Inflammatory macrophage treated with lipopolysaccharide for 1 hour (primary cell): ENCODE measurements at places on chromosomes 6 and 20.
A peak's percentile ranks its signal among the peaks of the same experiment; 100 is the strongest.

GRCh38 chr6:160348223-160349019 lies at the start of gene SLC22A3:
TSS of gene SLC22A3 (plus strand) at chr6:160348378. CDS start at chr6:160348420, 42 bp downstream.
- DNase-seq: no peak

- DNase-seq: no peak
Measured at GRCh38 chr6:77361018-77361417, 102.3 kb downstream of the HTR1B start.

GRCh38 chr20:56815796-56816195 lies 186.7 kb downstream of the TFAP2C start:
- no peak for DNase-seq

GRCh38 chr6:139625081-139625939 lies 250.9 kb upstream of the CITED2 start:
- no peak for DNase-seq

- no peak for DNase-seq
Measured at GRCh38 chr20:53734006-53734688, 140.5 kb upstream of the ZNF217 start.

- peak; percentile 85 for DNase-seq
Measured at GRCh38 chr6:108559097-108559883, 1.4 kb upstream of the FOXO3 start.

DNA sequence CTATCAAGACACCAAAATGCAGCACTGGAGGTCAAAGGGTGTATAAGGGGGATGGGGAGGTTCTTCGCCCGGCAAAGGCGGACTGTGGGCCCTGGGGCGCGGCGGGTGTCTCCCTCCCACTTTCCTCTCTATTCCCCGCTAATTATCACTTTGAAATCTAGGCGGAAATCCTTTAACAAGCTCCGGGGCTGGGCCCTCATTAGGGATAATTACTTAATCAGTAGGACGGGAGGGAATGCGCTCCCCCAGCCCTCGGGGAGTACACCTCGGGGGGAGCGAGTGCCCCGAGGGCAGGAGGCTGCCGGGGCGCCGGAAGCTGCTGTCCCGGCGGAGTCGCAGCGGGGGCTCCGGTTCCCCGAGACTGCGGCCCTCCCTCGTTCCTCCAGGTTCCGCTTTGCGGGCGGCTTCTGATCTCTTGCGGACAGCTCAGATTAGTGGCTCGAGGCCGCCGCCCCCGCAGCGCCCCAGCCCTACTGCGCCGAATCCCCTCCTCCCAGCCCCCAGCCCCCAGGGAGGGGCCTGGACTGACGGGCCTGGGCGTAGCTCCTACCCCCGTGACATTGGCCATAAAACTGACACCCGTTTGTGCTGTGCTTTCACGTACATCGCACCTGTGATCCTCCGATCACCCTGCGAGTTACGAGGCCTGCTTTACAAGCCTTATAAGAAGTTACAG lies 14.7 kb downstream of the MUCL3 start:
- DNase-seq: peak; percentile 49

- no peak for DNase-seq
Measured at GRCh38 chr6:40540790-40541189, 46.4 kb downstream of the LRFN2 start.

GRCh38 chr20:46657137-46657536 lies 5.9 kb upstream of the SLC13A3 start:
- no peak for DNase-seq

- DNase-seq: no peak
Measured at GRCh38 chr6:722608-723007, 29.7 kb upstream of the EXOC2 start.

DNA sequence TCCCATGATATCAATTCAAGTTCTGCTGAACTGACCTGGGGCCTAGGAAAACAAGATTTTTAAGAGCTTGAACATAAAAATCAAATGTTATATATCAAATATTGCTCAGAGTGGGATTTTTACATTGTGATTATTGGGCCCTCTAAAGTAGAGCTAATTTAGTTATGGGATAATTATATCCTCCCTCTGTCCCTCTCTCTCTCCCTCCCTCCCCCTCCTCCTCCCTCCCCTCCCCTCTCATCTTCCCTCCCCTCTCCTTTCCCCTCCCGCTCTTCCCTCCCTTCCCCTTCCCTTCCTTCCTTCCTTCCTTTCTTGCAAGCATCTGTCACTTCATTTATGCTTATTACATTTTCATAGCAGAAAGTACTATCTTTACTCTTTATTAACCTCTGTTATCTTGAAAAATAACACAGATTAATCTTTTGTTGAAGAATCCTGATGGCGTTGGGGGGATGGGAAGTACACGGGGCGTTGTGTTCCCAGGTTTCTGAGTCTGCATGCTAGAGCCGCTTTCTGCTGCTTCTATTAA lies 32.8 kb downstream of the KIF25 start:
- DNase-seq: no peak

- no peak for DNase-seq
Measured at GRCh38 chr6:39770446-39770845, 21.7 kb upstream of the DAAM2 start.

- DNase-seq: no peak
Measured at GRCh38 chr6:78599526-78599925, 267.8 kb upstream of the IRAK1BP1 start.

- peak; percentile 71 for DNase-seq
Measured at GRCh38 chr20:3045042-3045815, 623 bp upstream of the MRPS26 start.

- DNase-seq: peak; percentile 77
Measured at GRCh38 chr20:37202267-37202943, 23.1 kb upstream of the MROH8 start.

DNA sequence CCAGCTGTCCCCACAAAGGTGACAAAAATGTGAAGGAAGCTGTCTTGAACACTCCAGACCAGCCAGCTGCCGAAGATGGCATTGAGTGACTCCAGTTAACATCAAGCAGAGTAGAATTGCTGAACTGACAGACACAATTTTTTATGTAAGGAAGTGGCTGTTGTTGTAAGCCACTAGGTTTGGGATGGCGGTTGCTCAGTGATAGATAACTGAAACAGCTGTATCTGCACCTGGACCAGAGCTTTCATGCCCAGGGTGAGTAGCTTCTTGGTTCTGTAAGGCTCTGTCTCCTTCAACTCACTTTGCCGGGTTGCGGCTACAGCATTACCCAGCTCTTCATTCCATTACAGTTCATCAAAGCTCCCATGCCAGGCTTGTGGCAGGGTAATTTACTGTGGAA lies 49.7 kb upstream of the DDR1 start:
- DNase-seq: no peak

DNA sequence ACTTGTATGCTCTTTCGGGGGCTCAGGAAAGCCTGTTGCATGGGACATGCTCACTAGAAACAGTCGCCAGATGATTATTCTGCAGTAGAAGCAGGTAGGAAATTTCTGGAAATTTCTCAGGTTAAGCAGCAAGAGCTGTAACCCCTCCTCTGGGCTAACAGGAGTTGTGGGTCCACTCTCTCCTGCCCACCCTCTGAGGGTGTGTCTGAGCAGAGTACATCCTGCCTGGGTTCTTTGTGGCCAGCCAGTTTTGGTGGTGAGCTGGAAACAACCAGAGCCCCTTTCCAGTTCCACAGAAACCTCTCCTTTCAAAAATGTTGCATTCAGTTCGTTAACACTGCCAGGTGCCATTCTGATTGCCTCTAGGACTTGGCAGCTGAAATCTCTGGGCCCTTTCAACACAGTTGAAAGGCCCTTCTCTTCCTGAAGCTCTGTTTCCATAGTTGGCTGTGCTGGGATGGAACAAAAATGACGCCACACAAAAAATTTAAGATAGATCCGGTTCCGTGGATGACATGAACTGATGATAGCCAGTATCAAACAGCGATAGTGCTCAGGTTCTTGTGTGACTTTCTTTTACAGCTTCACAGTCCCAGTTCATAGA lies 38.5 kb downstream of the PLCG1 start:
- DNase-seq: no peak

- no peak for DNase-seq
Measured at GRCh38 chr6:25477006-25477590, 174.9 kb upstream of the SCGN start.

DNA sequence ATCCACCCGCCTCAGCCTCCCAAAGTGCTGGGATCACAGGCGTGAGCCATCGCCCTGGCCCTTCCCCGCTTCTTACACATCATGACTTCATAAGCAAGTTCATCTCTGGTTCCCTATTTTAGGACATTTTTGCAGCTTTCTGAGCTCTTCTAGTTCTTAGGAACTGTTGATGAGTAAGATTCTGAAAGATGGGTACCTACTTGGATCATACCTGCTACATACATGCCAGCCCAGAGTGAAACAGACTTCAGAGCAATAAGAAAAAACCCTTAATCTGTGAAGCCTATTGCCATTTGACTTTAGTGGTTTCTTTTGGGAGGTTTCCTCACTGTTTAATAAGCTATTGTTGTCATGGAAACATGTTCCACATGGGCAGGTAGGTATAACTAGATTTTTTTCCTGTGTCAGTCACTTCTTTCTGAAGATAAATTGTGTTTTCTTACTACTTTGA lies 27.9 kb upstream of the TMEM217 start:
- DNase-seq: no peak

DNA sequence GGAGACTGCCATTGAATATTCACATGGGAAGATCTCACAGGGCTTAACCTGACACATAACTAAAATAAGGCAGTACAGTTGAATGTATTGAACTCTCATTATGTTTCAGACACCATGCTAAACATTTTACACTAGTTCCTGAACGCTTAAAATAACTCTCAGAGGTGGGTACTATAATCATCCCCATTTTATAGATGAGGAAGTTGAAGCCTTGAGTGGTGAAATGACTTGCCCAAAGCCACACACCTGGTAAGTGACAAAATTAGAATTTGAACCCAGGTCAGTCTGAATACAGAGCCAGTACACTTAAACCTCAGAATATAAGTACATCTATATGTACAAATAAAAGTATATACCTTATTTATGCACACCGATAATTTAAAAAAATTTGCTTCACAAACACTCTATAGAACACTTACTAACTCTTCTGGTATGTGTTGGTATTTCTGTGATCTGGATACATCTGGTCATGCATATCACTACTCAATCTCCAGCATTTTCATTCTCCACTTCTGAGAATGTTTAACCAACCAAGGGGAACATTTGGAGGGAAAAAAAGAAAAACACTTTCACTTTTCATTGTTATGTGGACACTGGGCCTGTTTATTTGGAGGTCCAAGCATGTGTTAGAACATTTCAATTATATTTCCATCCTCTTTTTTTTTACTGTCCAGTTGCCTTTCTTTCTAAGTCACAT lies 4.6 kb upstream of the BICRAL start:
- no peak for DNase-seq
